ENCODE measurements at places on chromosomes 5 and 9.

DNA sequence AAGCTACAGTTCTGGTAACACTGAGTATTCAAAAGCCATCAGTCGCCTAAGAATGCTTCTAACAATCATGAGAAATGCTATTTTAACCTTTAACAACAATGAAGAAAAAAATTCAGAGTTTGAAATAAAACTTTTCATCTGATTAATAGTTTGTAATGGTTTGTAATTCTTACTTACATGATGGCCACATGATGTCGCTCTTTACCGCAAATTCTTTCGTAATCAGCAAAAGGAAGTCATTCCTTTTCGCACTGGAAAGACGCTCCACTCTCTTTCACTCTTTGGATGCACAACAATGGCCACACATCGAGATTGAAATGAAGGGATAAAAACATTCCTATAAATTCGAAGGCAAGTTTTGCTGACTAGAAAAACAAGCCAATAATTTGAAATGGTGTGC, at the start of gene PCDHA7:
PCDHA7 (plus strand) TSS at position 277 of the 400 bp plus-strand sequence; CDS start at position 392, 115 bp downstream.
- no peak for DNase-seq

DNA sequence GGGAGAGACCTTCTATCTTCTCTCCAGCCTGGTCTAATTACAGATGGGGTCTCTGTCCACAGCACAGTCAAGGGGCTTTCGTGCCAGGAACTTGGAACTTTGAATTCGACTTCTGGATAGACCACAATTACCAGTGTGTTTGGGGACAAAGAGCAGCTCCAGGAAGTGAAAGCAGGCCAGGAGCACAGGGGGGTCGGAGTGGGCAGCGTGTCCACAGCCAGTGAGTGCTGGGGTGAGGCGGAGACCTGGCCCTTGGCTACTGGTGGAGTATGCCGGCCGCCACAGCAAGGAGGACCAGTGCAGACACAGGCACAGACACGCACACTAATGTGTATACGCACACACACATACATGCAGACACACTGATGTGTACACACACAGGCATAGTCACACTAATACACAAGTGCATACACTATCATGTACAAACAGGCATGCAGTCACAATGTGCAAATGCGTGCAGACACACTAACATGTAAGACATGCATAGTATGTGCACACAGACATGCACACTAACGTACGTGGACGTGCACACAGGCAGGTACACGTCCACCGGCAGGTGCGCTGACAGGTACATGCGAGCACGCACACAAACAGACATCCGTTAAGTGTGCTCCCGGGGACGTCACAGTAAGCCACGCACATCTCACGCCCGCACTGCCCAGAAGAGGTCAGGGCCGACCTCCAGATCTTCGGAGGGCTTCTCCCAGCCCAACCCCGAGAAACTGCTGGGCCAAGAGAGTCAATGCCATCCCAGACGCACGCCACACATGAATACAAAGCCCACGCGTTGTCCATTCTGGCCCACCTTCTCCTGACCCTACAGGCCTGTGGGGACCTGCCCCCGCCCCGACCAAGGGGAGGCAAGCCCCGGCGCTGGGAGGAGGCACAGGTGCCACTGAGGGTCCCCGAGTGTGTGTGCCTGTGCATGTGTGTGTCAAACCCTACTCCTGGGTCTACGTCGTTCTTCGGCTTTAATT, 46.5 kb downstream of the NKD2 start:
- DNase-seq = no peak

GRCh38 chr9:97447001-97447400, 35.1 kb downstream of the TDRD7 start:
- DNase-seq = no peak

DNA sequence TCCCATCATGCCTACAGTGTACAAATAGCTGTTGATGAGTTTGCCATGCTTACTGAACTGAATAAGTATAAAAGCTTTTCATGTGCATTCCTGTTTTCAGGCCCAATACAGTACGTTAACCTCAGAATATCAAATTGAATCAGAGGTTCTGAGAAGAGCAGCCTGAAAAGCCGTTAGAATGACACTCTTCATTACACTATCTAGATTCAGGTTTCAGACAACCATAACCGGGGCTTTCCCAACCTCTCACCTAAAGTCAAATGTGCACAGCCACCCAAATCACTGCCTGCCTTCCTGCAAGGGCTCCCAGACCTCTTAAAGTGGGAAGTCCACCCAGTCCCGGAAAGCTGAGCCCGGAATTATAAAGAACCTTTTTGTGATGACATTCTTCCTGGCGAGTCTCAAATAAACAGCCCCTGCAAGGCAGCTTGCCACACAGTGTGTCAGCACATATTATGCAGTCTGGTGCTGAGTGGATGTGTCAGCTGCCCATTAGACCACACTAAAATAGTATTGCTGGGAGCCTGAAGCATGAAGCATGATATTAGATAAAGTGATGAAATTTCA, 245.8 kb downstream of the TLE4 start:
- DNase-seq = no peak

GRCh38 chr5:69007163-69007562, 86.7 kb upstream of the SLC30A5 start:
- no peak for DNase-seq

GRCh38 chr5:23742701-23743100, 235.3 kb downstream of the PRDM9 start:
- no peak for DNase-seq

- DNase-seq = no peak
Observed at GRCh38 chr9:6922680-6923079, 164.9 kb downstream of the KDM4C start.

DNA sequence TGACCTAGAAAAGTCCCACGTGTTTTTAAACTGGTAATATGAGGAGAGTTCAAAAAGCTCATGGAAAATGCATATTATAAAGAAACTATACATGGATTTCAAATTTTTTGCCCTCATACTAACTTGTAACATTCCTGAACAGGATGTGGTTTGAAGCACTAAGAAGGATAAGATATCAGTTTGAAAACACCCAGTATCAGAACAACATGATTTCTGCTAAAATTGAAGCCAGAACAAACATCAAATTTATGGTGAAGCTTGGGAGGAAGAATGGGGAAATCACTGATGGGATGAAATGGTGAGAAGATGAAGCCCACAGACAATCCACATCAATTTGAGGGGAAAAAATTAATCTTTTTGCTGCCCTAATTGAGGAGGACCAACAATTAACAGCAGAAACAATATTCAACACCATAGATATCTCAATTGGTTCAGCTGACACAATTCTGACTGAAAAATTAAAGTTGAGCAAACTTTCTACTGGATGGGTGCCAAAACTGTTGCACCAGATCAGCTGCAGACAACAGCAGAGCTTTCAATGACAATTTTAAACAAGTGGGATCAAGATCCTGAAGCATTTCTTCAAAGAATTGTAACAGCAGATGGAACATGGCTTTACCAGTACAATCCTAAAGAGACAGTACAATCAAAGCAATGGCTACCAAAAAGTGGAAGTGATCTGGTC, 113.2 kb upstream of the SNX2 start:
- DNase-seq = no peak

- DNase-seq = no peak
Observed at GRCh38 chr5:51380603-51381207, 2.5 kb upstream of the ISL1 start.

DNA sequence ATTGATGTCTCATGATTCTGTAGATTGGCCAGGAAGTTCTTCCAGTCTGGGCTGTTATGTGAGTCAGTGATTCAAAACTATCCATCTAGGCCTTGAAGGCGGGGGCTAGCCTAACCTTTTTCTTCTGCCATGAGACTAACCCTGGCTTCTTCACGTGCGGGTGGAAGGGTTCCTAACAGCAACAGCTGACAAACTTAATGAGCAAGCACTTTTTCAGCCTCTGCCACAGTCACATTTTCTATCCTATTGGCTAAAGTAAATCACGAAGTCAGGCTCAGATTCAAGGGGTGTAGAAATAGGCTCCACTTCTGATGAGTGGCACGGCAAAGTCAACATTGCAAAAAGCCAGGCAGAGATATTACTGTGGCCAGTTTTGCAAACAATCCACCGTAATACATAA, 68.4 kb downstream of the STK32A start:
- DNase-seq = no peak

GRCh38 chr5:54956922-54957321, 28.5 kb downstream of the ESM1 start:
- DNase-seq = no peak

- no peak for DNase-seq
Observed at GRCh38 chr5:149540089-149540488, 11.2 kb downstream of the CSNK1A1 start.

DNA sequence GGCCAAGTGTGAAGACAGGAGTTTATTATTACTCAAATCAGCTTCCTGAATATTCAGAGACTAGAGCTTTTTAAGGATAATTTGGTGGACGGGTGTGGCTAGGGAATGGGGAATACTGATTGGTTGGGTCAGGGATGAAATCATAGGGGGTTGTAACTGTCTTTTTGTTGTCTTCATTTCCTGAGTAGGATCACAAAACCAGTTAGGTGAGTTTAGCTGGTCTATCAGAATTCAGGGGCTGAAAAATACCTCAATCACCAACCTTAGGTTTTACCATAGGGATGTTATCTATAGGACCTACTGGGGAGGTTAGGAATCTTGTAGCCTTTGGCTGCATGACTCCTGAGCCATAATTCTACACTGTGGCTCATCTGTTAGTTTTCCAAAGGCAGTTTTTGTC, 235.8 kb downstream of the YTHDC2 start:
- DNase-seq = no peak

- DNase-seq = no peak
Observed at GRCh38 chr5:112142769-112143270, 276.3 kb downstream of the EPB41L4A start.

- DNase-seq = no peak
Observed at GRCh38 chr5:158011422-158011821, 152.5 kb upstream of the CLINT1 start.

DNA sequence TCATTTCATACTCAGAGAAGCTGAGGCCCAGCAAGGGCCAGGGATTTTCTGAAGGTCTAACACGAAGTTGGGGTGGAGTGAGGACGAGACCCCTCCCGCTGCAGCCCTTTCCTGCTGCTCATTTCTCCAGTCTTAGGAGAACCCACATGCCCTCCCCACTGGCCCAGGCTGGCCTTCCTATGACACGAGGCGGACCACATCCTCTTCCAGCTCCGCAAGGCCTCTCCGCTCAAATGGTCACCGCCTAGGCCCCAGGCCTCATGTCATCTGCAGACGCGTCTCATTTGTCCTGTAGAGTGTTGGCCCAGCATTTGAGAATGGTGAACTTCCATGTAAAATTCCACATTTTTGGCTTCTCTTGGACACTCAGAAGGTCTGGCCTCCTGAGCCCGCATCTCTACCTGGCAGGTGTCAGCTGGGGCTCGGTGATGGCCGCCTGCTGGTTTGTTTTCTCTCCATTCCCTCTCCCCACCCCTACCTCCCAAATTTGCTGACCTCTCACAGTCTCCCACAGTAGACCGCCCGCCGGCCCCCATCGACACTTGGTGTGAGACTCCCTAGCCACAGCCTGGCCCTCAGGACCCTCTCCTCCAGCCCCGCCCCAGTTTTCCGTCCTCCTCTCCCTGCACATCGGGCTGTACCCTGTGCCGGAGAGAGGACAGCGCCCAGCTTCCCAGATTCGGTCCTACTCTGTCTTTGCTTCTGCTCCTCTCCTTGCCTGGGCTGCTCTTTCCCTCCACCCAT, 51.7 kb downstream of the ERGIC1 start:
- DNase-seq = no peak

- DNase-seq = no peak
Observed at GRCh38 chr5:137621861-137622823, 113.7 kb downstream of the KLHL3 start.

- no peak for DNase-seq
Observed at GRCh38 chr9:19160085-19160484, 32.8 kb upstream of the PLIN2 start.

DNA sequence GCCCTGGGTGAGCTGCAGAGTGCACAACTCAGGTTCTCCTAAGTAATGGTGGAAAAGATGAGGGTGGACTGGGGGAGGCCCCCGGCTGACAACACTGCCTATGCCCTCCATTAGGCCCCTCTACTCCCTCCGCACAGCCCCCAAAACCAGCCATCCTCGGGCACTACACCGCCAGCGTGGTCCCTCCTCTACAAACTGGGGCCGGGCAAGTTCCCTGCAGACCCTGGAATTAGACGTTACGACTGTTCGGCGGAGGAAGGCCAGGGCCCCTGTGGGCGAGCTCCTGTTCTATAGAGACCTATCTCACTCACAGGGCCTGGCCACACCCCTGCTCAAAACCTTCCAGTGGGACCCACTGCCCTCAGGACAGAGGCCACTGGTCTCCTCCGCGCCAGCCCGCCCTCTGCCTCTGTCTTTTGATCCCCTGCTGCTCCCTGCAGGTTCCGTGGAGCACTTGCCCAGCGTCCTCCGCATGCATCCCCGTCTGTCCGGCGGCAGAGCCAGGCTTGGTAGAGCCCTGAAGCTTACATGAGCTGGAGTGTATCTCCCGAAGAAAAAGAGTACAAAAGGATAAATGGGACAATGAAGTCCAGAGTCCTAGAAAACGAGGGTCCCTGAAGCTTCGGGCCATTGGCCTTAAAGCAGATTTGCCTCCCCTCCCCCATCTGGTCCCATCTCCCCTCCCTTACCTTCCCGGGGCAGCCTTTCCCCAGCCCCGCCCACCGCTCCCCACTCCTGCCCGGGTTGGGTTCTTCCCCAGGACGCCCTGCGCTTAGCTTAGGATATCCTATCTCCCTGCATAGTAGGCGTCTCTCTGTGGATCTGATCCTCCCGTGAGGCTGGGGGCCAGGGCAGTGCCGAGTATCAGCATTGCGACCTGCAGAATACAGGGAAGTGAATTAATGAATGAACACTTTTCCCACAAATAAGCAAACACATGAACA, 71.3 kb downstream of the HRH2 start:
- DNase-seq = no peak

DNA sequence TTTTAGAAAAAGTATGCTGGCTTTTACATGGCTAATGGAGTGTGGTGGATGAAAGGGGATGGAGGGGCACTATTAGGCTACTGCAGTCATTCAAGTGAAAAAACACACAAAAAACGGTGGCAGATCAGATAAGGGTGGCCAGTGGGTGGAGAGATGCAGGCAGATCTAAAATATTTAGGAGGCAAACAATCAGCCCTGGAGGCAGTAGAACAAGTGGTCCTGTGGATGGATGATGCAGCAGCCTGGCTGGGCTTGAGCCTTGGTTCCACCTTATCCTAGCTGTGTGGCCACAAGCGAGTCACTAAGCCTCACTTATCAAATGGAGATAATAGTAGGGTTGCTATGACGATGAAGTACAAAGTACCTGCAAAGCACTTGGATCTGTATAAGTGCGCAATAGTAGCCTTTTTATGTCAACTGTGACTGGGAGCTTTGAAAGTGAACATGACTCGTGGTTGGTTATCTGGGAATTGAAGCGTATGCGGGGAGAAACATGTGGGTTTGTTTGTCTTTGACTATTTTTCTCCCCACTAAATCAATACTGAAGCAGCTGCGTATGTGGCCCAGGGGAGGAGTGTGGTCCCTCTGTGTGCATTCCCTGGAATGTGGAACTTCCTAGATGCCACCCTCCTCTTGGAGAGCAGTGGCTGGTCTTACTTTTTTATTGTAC, 20.2 kb downstream of the NSG2 start:
- no peak for DNase-seq
